ENCODE measurements at places on chromosomes 1 and 21.

- H3K4me3 ChIP-seq = no peak overlapping the region
- DNase-seq = no peak
- no peak overlapping the region for H3K27ac ChIP-seq
- peaks cover 10% of the 10 kb centered on the region for H3K27me3 ChIP-seq
- no peaks in the 10 kb centered on the region for H3K4me1 ChIP-seq
These were observed 122.3 kb upstream of the TMPRSS2 start for GRCh38 chr21:41630249-41630648.

DNA sequence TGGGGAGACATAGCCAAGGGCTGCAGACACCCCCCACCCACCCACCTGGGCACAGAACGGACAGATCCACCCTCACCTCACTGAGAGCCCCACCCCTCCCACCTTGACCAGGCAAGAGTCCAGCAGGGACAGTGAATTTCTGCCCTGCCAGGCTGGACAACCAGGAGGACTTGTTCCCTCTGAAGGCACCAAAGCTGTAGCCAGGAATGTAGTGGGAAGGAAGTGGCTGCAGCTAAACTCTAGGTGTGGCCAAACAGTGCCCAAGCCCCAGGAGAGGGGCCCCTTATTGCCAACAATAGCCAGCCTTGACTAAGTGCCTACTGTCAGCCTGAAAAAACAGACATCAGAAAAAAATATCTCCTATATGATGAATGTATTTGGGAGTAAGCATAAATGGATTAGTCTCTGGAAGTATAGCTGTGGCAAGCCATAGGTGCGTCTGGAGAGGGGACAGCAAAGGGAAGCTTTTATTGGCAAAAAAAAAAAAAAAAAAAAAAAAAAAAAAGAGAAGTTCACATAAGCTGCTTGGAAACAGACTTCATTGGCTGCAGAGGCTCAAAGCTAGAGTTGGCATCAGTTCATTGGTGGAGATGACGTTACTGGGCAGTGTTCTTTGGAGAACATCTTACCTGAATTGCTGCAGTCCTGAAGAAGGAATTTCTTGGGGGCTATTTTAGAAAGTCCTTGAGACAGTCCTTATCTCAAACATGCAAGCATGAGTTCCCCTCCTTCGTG, 64.1 kb upstream of the TMEM51 start:
- peaks cover 8% of the 10 kb centered on the region for H3K4me1 ChIP-seq
- H3K4me3 ChIP-seq = no peak overlapping the region
- no peak for DNase-seq
- no peaks in the 10 kb centered on the region for H3K36me3 ChIP-seq

GRCh38 chr1:2636733-2637132, 3.9 kb upstream of the MMEL1 start:
- H3K4me1 ChIP-seq = peaks cover 1% of the 10 kb centered on the region
- H3K4me3 ChIP-seq = no peak overlapping the region
- H3K27ac ChIP-seq = no peak overlapping the region
- H3K27me3 ChIP-seq = peaks cover 5% of the 10 kb centered on the region

DNA sequence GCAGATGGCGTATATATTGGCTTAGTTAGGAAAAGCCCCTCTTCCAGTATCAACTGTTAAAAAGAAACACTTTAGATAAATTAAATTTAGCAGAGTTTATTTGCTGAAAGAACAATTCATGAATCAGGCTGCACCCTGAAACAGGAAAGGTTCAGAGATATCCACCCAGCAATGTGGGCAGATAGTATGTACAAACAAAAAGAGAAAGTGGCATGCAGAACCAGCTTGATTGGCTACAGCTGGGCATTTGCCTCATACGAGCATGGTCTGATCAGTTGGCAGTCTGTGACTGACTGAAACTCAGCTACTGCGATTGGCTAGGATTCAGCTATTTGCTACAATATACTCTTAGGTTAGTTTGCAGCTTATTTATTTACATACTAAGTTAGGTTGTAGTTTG, 98.2 kb downstream of the ZC3H11B start:
- no peaks in the 10 kb centered on the region for H3K4me1 ChIP-seq
- no peaks in the 10 kb centered on the region for H3K36me3 ChIP-seq
- H3K4me3 ChIP-seq = no peak overlapping the region
- no peaks in the 10 kb centered on the region for H3K27me3 ChIP-seq
- no peak overlapping the region for H3K27ac ChIP-seq

GRCh38 chr1:211541720-211542477, 37.1 kb downstream of the SLC30A1 start:
- no peak overlapping the region for H3K4me3 ChIP-seq
- no peaks in the 10 kb centered on the region for H3K36me3 ChIP-seq
- H3K4me1 ChIP-seq = peaks cover 3% of the 10 kb centered on the region
- H3K27me3 ChIP-seq = peaks cover 4% of the 10 kb centered on the region
- no peak for DNase-seq

GRCh38 chr1:33237579-33237978, 18.7 kb upstream of the ZNF362 start:
- no peak overlapping the region for H3K4me3 ChIP-seq
- H3K4me1 ChIP-seq = peaks cover 3% of the 10 kb centered on the region
- DNase-seq = no peak

DNA sequence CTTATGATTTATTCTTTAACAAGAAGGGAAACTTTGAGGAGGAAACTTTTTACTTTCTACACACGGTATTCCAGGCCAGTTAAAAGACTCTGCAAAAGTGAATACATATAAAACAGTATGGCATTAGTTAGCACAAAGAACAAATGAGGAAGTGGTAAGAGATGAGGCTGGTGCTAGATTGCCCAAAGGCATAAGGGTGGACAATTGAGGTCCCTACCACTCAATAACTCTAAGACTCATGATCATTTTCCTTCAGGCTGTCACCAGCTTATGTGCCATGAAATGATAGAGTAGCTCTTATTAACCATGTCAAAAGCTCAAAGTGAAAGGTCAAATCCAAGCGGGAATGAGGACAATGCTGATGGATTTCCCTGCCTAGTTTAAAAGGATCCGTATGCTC, 124.5 kb downstream of the TBX15 start:
- no peak overlapping the region for H3K4me3 ChIP-seq
- no peak for DNase-seq
- H3K27ac ChIP-seq = no peak overlapping the region
- H3K36me3 ChIP-seq = no peaks in the 10 kb centered on the region
- no peaks in the 10 kb centered on the region for H3K27me3 ChIP-seq
